ENCODE measurements at places on chromosomes 11 and 22.

GRCh38 chr11:41309716-41310115 lies 149.7 kb downstream of the LRRC4C start:
- DNase-seq = no peak

GRCh38 chr11:36150986-36151385 lies 138.2 kb downstream of the COMMD9 start:
- DNase-seq = no peak

- DNase-seq = no peak
Measured at GRCh38 chr22:45008751-45009605, 827 bp downstream of the PHF21B start.

DNA sequence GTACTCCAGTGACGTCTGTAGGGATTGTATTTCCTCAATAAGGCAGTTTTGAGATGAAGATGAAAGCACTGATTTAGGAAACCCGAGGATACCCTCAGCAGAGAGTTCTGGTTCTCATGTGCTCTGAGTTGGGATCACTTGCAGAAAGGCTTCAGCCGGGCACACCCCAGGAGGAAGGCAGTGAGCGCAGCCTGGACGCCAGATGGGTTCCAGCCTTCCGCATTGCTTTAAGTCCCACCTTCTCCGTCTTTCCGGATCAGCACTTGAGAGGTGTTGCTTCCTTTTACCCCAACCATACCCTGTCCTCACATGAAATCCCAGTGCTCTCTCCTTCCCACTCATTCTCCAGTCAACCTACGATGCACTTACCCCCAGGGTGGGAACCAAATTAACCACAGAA lies 239.5 kb upstream of the CADM1 start:
- no peak for DNase-seq

GRCh38 chr11:86172894-86173293 lies 71.7 kb upstream of the EED start:
- no peak for DNase-seq

DNA sequence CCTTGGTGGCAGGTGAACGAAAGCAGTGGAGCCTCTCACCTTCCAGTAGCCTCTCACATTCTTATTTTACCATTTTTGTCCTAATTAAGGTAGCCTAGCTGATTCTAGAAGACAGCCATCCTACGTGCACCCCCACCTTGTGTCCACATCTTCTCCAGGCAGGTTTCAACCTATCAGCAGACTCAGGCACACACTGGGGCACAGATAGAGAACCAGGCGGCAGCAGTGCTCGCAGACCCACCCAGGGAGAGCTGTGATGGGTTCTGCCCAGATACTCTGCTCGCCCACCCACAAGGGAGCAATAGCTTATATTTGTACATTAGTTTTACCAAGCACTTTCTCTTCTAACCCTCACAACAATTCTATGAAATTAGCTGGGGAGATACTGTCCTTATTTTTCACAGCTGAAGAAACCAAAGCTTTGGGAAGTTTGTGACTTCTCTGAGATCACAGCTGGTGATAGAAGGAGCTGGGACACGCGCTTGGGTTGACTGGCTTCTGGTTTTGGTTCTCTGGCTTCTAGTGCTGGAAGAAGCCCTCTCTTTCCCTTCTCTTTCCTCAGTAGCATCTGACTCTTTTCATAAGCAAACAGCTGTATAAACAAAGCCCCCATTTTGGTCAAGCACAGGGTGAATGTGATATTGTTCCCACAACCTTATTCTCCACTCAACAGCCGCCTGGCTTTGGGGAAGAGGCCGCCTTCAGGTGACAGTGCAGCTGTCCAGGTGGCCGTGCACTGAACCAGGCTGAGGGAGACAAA lies 36.9 kb downstream of the PPP2R1B start:
- DNase-seq = no peak

GRCh38 chr22:29695129-29695926 lies 24.5 kb upstream of the CABP7 start:
- no peak for DNase-seq

DNA sequence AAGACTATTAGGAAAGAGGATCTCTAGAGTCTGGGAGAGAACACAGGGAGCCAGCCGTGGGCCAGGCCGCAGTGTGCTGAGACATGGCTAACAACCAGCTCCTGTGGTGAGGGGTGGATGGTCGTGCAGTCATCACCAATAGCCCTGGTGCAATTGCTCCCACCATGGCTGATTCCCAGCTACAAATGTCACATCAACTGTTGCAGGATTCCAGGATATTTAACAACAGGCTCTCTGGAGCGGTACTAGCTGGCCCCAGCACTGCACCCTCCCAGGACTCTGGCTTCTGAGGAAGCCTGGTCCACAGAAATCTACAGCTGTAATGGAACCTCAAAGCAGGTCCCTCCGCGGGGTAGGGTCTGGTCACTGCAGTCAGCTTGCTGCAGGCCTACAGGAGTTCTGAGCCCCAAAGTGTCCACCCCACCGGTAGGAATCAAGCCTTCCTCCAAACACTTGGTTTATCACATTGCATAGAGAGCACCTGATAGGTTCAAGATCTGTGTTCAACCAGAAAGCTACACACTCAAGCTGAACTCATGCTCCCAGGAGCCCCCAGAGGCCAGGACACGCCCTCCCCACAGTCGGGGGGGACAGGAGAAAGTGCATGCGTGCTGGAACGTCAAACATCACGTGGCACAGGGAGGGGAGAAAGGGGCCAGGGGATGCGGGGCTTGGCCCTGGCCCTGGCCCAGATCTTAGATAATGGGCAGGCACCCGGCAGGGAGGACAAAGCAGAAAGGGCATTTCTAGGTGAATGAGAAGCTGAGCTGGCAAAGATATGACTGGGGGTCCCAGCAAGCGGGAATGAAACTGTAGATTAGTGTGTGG lies 609.0 kb downstream of the TBC1D22A start:
- no peak for DNase-seq

DNA sequence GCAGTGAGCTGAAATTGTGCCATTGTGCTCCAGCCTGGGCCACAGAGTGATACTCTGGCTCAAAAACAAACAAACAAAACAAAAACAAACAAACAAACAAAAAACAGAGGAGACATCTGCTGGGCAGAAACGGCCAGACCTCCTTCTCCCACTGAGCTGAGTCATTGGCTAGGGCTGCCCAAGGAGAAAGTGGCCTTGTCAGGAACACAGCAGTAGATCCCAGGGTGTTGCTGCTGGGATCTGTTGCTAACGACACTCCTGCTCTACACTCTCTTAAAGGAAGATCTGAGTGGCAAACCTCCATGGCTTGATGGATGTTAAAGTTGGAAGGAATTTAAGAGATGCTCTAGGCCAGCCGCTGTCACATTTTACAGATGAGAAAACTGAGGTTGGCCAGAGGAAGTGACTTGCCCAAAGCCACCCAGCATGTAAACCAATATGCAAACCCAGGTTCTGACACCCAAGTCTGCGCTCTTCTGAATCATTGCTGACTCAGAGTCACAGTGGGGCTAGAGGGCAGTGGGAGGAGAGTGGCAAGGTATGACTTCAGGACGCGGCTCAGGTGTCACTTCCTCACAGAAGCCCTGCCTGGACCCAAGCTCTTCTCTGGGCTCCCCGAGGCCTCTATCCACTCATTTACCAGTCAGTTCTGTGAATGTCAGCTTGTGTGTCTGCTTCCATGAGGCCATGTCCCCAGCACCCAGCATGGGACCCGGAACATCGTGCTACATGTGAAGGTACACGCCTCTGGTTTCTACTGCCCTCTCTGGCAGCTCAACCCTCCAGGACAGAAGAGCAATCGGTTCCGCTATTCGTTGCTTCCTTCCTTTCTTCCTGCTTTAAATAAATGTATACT lies 11.3 kb upstream of the GDPD5 start:
- peak; percentile 69 for DNase-seq

- DNase-seq = no peak
Measured at GRCh38 chr11:77214557-77214956, 86.5 kb downstream of the MYO7A start.

DNA sequence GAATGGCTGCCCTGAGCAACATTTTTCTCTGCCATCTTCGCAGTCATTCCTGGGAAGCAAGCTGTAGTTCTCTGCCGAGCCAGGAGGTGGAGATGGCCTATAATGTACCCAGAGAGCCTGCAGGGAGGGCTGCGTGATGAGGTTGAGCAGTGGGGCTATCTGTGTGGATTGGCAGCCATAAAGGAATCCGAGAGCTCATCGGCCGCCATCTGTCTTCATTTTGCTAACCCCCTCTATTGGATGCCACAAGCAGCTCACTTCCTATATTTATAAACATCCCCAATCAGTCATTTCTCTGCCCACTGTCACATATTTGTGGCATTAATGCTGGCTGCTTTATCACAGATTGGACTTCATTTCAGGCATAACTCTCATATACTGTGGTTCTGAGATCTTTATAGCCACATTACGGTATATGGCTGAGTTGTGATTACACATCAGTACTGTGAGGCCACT lies 209.5 kb downstream of the NTM start:
- no peak for DNase-seq

DNA sequence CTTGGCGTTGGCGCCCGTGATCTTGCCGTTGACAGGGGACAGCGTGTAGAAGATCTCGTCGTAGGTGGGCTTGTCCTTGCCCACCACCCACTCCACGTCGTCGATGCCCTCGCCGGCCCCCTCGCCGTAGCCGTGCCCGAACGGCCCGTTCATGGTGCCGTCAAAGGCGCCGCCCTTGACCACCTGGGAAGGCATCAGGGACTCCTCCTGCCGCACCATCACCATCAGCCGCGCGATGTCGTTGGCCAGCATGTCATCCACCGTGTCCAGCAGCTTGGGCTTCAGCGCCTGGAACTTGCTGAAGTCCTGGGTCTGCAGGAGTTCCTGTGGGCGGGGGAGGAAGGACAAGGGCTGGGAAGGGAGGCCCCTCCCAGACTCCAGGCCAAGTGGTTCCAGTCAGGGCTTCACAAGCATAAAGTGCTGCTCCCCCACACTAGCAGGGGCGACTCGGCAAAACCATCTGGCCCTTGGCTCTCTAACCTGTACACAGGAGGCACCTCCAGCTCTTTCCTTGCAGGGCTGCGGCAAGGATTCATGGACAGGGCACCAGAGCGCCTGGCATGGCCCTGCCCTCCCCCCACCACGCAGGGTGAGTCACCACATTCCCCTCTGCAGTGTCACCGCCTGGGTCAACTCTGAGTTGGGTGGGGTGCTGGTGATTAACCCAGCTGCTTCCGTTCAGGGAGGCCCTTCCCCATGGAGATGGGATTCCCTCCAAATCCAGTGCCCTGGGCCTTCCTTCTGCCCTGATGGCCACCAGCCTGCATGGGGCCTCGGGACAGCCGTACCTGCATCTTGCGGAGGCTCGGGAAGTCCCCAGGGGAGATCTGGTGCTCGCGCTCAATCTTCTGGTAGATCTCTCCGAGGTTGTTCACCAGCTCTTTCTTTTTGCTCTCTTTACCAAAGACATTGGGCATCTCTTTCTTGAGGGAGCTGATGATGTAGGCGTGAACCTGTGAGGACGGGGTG lies 10.4 kb upstream of the CDC42BPG start:
- DNase-seq = peak; percentile 79

GRCh38 chr11:65310736-65311135 lies 3.9 kb upstream of the CDC42EP2 start:
- no peak for DNase-seq

GRCh38 chr11:17471501-17471900 lies 5.1 kb downstream of the ABCC8 start:
- no peak for DNase-seq

DNA sequence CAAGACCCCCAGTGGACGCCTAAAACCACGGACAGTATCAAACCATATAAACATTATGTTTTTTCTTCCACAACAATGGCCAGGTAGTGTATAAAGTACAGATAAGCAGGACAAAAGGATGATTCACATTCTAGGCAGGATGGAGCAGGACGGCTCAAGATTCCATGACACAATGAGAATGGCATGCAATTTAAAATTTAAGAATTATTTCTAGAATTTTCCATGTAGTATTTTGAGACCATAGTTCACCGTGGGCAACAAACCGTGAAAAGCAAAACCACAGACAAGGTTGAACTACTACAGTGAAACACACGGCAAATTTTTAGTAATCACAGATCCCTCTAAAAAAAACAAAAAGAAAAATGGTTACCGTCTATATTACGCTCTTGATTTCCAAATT lies 7.5 kb downstream of the NARS2 start:
- DNase-seq = no peak

DNA sequence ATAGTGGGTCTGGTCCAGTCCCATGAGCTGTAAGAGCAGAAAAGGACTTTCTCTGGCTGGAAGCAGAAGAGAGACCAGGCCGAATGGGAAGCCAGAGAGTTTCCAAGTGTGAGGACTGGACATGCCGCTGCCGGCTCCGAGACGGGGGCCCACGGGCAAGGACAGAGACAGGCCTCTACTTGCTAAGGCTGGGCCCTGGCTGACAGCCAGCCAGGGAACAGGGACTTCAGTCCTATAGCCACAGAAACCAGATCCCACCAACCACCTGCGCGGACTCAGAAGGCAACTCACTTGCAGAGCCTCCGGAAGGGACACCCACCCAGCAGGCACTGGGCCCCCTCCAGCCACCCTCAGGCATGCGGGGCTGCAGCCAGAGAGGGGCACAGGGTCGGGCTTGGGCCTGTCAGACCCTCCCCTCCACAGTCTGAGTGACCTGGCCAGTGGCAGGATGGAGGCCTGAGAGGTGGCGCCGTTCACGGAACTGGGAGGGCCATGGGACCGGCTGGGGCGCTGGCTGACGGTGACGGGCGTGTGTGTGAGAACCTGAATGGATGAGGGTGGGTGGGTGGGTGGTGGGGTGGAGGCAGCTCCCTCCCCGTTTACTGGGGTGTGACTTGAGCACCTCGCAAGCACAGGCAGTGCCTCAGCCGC lies 47.8 kb upstream of the A4GALT start:
- DNase-seq = no peak

DNA sequence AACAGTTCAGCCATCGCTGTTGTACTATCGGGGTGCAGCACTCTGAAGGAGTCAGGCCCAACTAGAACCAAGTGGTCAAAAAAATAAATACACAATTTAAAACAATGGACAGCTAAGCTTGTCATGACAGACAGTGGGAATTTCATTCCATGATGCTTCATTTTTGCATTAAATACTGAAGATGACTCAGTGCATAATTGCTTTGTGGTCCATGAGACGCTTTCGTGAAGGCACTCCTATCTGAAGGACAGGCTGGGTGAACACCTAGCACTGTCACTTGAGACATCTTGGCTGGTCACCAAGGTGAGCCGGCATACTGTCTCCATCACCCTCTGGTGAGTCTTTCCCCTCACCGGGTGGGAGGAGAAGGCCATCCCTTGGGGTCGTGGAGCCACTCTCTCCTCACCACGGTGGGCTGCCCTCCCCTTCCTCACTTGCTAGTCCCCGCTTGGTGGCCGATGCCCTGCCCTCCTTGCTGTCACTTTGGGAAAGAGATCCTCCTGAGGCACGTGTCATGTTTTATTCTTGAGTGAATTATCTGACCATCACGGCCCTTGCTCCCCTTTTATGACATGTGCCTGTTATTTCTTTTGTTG lies 4.9 kb upstream of the TESMIN start:
- no peak for DNase-seq

Measured in CD4-positive, alpha-beta T cell treated with Interleukin-15 for 1 hour (primary cell).